Liver (tissue), 10 donors: ENCODE measurements at places on chromosomes 16 and 17.
A peak's percentile ranks its signal among the peaks of the same experiment; 100 is the strongest.

- DNase-seq: no peak
These were observed 1.8 kb downstream of the B9D1 start for GRCh38 chr17:19360772-19361171.

GRCh38 chr16:50396761-50397535 lies 28.2 kb upstream of the BRD7 start:
- no peak for DNase-seq

DNA sequence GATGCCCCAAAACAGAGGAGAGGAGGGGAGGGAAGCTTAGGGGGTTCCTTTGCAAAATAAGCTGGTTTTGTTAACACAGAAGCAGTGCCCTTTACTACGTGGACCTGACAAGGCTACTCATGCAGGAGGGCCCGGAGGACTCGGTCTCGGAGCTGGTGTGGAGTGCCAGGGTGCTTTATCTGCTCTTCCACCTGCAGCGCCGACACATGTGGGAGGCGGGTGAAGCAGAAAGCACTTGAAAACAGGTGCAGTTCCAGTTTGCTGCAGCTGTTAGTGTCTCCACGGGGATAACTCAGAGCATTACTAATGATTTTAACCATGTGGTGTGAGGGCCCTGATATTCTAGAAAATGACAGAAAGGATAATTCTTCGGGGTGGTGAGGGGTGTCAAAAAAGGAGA lies 35.0 kb upstream of the MNT start:
- peak; percentile 59 for DNase-seq

GRCh38 chr16:2526135-2526534 lies 5.1 kb downstream of the CEMP1 start:
- no peak for DNase-seq

DNA sequence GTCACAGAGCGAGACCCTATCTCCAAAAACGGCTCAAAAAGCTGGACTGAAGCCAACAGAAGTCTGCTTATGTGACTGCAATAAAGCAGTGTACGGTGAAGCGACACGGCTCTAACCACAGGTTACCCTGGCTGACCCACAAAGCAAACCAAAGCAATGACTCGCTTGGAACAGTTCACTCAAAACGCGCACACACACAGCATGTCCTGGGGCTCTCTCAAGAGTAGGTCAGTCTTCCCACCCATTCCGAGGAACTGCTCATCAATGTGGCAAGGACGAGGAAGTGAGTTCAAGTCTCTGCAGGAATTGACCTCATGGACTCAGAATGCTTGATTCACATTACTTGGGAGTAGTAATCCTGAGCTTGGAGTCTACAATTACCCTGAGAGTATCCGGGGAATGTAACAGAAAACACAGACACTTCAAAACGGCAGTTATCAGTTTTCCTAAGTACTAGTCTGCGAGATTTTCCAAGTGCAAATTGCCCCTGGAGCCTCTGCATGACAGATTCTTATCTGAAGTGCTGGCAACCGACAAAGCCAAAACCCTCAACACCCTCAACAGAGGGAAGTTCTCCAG lies 25.4 kb downstream of the PELP1 start:
- no peak for DNase-seq

DNA sequence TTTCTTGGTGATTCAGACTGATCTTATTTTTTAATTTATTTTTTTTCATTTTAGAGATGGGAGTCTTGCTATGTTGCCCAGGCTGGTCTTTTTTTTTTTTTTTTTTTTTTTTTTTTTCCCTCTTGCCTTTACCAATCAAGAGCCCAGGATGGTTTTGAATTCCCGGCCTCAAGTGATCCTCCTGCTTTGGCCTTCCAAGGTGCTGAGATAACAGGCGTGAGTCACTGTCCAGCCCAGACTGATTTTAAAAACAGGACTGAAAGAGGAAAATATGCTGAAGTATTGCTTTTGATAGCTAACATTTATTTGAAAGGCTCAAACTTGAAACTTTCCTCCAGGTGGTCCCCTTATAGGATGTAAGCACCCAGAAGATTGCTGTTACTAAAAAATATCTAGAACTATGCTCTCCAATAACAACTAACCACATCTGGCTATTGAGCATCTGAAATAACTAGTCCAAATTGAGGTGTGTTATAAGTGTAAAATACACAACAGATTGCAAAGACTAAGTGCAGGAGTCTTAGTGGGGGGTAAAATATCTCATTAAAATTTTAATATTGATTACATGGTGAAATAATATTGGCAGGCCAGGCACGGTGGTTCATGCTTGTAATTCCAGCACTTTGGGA lies 15.8 kb upstream of the BRIP1 start:
- no peak for DNase-seq

DNA sequence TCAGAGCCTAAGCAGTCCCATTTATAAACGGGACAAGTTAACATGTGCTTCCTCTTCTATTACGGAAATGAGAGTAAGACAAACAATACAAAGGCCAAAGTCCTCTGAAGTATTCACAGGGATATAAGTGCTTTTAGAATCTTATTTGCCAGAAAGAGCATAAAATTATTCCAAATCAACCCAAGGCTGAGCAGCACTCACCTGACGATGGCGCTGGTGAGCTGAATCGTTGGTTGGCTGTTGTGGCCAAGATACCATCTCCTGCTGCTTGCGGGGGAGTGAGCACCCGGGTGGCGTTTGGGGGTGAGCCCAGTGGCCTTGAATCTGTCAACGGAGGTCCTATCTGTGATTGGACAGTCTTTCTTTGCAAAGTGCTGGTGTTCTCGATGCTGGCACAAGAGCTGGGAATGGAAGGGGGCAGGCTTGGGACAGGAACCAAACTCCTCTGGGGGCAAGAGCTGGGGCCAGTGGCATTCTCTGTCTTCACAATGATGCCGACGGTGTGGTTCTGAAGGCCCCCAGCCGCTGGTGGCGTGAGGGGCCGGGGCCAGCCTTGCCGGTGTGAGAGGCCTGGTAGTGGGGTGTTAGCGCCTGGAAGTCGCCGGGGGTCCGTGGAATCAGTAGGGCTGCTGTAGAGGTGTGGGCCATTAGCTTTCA lies 9.5 kb upstream of the DHRS13 start:
- no peak for DNase-seq
